ENCODE measurements at places on chromosomes 3 and 15. TPM values are rescaled to one million over a fixed set of nuclear protein-coding genes. Genes with fewer than 3 reads are reported as not detected.

The ECE2 gene
- not detected for total RNA-seq

The C3orf80 gene
- total RNA-seq: 0.05 TPM

The ALG1L2 gene
- total RNA-seq: 0.33 TPM

The NPRL2 gene
- total RNA-seq: 14.6 TPM

The ST3GAL6 gene
- 0.15 TPM for total RNA-seq

All from Panc1 (cell line).